T-helper 17 cell (primary cell): ENCODE measurements at places on chromosomes 6 and 20. TPM values are rescaled to one million over a fixed set of nuclear protein-coding genes. Genes with fewer than 3 reads are reported as not detected.

The SOX18 gene
- total RNA-seq, result not detected

The GJA10 gene
- total RNA-seq, result not detected

The BTN1A1 gene
- 0.10 TPM for total RNA-seq

The NKAPL gene
- total RNA-seq, result not detected

The MYCT1 gene
- total RNA-seq, result not detected

The NHSL1 gene
- total RNA-seq, result 1.0 TPM

The BTNL2 gene
- not detected for total RNA-seq

The DDR1 gene
- 5.6 TPM for total RNA-seq

The PM20D2 gene
- total RNA-seq, result 5.5 TPM

The HLA-E gene
- 1,494 TPM for total RNA-seq

The MYH7B gene
- total RNA-seq, result 0.70 TPM

DNA sequence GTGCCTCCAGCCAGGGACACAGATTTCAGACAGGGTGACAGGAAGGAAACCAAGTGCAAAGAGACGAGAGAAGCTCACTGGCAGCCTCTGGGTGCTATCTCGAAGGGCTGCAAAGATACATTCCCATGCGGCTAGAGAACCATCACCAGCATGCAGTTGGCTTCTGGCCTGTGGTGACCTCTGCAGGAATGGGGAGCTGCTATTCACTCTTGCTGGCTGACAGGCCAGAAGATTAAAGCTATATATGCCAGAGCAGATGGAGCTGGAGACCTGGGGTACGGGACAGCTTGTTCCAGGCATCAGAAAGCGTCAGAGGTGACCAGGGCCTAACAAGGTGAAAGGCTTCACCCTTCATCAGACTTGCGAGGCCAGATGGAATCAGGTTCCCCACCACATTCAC lies 20.0 kb downstream of the MAP1LC3A start:
- DNase-seq, result no peak

- DNase-seq, result no peak
Observed at GRCh38 chr6:61622601-61623000, 663.4 kb downstream of the KHDRBS2 start.

- no peak for DNase-seq
Observed at GRCh38 chr6:44472250-44472945, 84.9 kb downstream of the CDC5L start.

DNA sequence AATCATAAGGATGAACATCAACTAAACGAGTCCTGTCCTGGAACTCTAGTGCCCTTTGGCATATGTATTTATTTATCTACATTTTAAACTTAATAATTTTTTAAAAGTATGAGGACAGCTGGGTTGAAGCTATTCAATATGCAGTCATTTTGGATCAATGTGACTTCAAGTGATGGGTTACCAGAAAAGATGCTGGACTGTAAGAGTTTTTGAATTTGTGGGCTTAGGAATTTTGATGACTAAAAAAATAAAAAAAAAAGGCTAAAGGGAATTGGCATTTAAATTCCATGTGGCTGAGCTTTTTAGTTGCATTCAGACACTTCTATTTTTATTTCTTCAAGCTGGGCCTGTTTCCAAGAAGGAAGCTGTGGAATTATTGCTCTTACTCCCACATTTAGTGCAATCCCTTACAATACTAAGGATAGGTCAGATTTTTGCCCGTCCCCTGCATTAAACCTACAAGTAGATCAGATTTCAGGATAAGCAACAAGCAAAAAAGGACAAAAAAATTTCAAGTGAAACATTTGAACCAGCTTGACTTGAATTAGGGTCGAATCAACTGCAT lies 704.2 kb upstream of the CITED2 start:
- no peak for DNase-seq

DNA sequence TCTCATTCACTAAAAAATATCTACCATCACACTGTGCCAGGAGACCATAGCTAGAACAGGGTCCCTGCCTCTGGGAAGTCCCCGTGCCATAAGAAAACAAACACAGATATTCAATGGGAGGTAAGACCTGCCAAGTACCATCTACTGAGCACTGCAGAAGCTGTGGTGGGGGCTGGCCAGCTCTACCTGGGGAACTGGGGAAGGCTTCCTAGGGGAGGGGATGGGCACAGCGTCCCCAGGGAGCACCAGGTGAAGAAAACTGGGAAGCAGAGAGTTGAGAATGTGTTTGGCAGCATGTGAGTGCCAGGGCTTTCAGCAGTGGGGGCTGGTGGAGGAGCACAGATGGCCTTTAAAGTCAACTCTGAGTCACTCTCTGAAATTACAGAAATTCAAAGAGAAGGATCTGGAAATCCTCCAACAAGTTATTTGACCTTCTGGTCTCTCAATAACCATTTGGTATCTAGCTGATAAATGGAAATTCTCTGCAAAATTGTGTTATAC lies 85.2 kb downstream of the SHLD1 start:
- DNase-seq, result peak; percentile 16

- DNase-seq, result no peak
Observed at GRCh38 chr6:106053484-106054205, 32.5 kb upstream of the PRDM1 start.

DNA sequence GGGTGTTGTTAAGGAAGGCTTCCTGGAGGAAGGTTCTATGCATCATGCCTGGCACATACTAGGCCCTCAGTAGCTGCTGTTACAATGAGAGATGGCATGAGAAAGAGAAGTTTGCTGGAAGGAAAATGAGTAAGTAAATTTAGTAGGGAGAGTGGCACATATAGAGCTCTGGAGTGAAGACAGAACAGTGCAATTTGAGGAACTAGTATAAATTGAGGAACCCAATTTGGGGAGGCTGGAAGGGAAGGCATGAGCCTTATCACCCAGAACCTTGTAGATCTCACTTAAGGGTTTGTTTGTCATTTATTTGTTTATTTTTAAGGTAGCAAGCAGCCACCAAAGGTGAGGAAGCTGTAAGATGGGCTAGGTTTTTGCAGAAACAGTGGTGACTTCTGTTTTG lies 87.1 kb upstream of the SCGN start:
- no peak for DNase-seq

- DNase-seq, result no peak
Observed at GRCh38 chr20:14820771-14821170, 483.4 kb upstream of the FLRT3 start.

GRCh38 chr20:56348305-56348693 lies 10.5 kb upstream of the FAM210B start:
- no peak for DNase-seq

DNA sequence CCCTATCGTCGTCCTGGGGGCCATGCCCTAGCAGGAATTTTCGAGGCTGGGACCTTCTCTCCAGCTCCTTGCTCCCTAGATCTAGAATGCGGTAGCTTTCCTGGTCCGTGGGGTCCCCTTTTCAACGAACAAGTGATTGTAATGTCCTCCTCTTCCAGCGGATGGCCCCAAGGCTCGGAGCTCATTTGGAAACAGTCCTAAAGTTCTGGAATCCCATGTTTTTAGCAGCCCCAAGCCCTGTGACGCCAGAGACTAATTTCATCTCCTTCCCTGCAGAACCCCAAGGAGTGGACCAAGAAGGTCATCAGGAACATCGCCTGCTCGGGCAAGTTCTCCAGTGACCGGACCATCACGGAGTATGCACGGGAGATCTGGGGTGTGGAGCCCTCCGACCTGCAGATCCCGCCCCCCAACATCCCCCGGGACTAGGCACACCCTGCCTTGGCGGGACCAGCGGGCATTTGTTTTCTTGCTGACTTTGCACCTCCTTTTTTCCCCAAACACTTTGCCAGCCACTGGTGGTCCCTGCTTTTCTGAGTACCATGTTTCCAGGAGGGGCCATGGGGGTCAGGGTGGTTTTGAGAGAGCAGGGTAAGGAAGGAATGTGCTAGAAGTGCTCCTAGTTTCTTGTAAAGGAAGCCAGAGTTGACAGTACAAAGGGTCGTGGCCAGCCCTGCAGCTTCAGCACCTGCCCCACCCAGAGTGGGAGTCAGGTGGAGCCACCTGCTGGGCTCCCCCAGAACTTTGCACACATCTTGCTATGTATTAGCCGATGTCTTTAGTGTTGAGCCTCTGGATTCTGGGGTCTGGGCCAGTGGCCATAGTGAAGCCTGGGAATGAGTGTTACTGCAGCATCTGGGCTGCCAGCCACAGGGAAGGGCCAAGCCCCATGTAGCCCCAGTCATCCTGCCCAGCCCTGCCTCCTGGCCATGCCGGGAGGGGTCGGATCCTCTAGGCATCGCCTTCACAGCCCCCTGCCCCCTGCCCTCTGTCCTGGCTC lies 48.5 kb downstream of the PYGB start:
- DNase-seq, result no peak

DNA sequence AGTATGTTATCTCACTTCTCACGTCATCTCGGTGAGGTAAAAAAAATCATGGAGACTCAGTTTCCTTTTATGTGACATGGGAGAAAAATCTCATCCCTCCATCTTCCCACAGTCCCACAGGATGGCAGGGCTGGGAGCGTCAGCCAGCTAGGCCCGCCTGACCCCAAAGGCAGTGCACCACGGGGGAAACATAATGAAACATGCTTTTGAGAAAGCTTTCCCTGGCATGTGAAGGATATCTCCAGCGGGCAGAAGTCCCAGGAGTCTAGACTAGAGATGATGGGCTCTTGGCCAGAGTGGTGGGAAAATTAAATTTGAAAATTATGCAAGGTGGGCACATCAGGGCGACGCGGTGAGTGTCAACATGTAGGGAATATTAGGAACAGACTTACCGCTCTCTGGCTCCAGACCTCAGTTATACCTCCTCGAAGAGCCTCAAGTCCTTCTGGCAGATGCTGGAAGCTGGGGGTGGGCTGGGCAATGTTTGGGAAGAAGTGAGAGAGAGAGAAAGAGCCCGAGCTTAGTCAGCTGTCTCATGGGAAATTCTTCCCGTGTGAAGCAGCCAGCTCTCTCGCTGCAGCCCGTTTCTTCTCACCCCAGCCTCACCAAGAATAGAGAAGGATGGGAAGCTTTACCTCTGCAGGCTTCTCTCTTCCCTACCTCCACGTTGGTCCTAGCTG lies 52.3 kb downstream of the MOCS1 start:
- DNase-seq, result no peak

DNA sequence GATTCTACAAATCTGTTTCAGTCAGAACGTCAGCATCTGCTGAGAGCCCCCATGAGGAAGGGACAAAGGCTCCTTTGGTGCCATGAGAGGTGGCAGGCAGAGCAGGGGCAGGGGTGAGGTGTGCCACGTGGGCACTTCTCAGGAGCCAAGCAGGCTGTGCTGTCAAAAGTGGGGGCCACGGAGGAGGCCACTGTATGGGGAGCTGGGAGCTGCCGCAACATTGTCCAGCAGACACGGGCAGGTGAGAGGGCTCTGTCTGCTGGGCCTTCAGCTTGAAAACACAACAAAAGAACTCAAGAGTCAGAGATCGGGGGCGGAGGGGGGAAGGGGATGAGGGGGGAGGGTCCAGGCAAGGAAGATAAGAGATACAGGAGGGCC lies 21.6 kb upstream of the FOXP4 start:
- no peak for DNase-seq

GRCh38 chr20:43938932-43939761 lies 24.5 kb downstream of the TOX2 start:
- DNase-seq, result no peak

DNA sequence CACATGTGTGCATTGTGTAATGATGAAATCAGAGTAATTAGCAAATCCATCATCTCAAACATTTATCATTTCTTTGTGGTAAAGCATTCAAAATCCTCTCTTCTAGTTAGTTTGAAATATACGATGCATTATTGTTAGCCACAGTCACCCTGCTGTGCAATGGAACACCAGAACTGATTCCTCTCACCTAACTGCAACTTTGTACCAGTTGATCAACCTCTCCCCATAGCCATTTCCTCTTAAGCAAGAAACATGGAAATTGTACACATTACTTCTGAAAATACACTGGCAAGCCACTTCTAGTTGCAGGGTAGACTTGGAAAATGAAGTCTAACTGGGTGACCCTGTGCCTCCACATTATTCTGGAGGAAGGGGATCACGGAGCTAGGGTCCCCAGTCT lies 58.1 kb upstream of the ESR1 start:
- no peak for DNase-seq

DNA sequence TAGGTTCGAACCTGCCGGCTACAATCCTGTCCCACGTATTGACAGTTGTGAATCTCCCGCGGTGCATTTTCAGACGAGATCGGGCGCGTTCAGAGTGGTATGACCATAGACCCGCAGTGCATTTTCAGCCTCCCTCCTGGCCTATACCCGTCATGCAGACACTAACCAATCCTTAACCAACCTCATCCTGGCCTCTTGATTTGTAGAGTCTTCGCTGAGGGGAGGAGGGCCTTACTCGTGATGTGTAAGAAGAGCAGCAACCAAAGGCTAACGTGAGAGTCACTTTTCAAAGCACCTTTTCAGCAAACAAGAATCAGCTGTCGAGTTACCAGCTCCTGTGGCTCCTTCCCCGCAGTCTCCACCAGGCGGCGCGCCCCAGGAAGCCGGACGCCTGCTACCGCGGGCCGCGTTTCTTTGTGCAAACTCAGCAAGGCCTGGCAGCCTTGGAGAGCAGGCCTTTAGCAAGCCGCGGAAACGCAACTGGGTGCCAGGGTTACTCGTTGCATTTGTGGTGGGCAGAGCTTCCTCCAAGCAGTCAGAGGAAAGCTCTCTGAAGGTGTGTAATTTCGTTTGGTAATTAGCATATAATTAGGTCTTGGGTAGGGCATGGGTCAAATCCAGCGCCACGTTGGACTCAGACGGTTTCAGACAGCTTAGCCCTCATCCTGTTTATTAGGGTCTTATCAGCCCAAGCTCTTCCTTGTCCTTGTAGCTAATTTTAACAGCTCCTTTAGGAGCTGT lies 139.8 kb downstream of the OR2B2 start:
- DNase-seq, result peak; percentile 86

GRCh38 chr6:152893187-152893586 lies 89.7 kb downstream of the FBXO5 start:
- no peak for DNase-seq

GRCh38 chr6:41527721-41528408 lies 18.3 kb upstream of the FOXP4 start:
- no peak for DNase-seq

DNA sequence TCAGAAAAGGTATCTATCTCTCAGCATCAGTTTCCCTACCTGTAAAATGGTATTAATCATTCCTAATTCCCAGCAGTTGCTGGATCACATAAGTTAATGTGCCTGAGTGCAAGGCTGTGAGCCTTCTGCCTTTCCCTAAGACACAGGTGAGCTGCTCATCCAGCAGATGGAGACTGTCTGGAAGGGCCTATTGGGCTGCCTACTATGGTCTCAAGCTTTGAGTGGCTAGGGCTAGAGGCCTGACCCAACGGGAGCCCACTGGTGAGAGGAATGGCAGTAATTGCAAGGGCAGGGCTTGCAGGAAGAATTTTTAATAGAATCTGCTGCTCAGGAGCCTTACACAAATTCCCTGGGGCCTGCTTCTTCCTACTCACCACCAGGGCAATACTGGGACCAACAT lies 4.3 kb downstream of the KHDC1 start:
- no peak for DNase-seq

DNA sequence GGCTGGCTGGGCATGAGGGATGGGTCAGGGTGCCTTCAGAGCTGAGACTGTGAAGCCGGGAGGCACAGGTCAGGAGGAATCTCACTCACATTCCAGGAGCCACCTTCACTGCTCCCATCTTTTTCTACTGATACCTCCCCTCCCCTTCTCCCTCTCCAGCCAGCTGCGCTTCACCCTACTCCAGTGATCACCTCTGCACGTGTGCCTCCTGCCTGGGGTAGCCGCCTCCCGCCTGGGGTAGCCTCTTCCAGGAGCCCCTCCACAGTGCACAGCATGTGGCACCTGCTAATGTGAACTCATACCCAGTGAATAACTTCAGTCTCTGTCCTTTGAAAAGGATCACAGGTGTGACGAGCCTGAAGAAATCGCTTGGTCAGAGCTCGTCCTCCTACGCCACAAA lies 232.6 kb downstream of the TMEM242 start:
- no peak for DNase-seq

- DNase-seq, result no peak
Observed at GRCh38 chr20:50725724-50726005, 5.7 kb upstream of the PARD6B start.
